Activated CD4-positive, alpha-beta T cell treated with anti-CD3 and anti-CD28 coated beads for 36 hours (primary cell): ENCODE measurements at places on chromosomes 13 and 19.
A peak's percentile ranks its signal among the peaks of the same experiment; 100 is the strongest.

- no peak for DNase-seq
Measured at GRCh38 chr19:35669566-35669965, 3.2 kb downstream of the UPK1A start.

DNA sequence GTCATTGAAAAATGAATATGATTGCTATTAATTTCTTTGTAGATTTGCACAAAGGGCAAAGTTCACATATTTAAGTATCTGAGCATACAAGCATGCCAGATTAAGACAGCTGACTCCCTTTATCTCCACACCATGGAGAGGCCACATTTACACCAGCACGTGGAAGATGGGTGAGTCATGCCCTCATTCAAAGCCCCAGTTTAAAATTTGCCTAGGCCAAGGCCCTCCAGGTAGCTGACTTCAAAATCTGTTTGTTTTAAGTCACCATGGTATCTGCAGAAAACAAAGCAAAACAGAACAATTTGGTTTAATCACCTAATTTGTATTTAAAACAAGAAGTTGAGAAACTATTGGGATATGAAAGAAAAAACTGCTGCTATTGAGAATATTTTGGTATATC is 109.2 kb downstream of the ESD start:
- DNase-seq = peak; percentile 30

DNA sequence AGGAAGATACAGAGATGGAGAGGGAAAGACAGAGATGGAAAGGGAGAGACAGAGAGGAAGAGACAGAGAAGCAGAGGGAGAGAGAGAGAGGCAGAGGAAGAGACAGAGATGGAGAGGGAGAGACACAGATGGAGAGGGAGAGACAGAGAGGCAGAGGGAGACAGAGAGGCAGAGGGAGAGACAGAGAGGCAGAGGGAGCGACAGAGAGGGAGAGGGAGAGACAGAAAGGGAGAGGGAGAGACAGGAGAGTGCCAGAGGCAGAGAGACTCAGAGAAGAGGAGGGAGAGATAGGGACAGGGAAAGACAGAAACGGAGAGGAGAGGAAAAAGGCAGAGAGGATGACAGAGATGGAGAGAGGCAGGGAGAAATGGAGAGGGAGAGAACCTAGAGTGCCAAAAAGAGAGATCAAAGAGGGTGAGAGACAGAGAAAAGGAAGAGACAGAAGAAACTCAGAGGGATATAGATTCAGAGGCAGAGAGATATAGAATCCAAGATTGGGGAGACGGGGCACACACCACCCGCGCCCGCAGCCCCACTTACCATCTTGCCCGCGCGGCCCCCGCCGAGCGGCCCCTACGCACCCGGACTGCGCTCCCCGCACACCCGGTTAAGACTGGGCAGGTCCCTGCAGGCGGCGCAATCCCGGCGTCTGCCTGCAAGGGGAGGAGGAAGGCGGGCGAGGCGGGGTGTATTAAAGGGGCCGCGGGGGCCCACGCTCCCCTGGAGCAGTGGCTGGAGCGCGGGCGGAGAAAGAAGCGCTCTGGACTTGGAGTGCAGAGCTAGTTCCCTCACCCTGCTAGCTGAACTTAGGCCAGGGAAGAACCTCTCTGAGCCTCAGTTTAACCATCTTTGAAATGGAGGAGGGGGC is 10.7 kb downstream of the TM6SF2 start:
- DNase-seq = no peak

- no peak for DNase-seq
Measured at GRCh38 chr13:113948034-113948742, 25.7 kb downstream of the C13orf46 start.

DNA sequence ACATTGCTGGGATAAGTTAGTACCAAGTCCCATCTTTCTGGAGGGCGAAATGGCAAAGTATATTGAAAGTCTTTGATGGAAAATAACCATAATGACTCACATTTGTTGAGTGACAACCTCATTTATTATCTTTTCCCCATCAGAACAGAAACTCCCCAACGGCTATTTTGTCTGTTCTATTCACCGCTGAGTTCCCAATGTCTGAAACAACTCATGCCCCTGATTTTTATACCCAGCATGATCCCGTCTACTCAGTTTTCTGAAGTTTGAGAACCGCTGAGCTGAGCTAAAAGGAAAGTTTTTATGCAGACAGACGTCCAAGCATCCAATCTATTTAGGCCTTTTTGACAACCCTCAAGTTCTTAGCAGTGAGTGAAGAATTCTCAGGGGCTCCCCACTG is 7.8 kb upstream of the TINCR start:
- no peak for DNase-seq

DNA sequence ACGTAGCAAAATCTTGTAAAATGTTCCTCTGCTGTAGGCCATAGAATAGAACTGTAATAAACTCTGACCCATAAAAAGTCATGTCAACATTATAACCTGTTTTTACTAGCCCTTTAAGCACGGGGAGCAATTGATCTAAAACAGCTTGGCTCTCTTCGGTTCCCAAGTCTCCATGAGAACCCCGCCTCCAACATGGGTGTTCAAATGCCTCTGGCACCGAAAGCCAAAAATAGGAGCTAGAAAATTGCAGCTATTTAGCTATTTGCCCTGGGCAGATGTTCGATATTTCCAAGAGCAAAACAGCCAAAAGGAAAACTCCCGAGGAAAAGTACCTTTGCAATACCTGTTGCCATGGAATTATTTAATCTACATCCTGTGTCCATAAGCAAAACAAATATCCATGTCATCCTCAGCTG is 563.1 kb downstream of the EFNB2 start:
- no peak for DNase-seq

DNA sequence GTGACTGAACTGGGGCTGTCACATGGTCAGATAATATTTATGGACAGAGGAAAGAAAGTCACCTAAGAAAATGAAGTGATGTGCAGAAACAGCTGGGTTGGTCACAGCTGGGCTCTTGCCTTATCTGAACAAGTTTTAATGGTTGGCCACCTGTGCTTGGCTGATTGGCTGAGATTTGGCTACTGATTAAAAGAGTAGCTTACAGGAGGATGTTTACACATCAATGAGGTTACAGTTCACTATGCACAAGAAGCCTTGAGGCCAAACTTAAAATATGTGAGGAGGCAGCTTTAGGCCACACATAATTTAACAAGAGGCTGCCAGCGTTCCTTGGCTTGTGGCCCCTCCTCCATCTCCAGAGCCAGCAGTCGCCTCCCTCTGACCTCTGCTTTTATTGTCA is 99.2 kb upstream of the C1QTNF9B start:
- DNase-seq = no peak

DNA sequence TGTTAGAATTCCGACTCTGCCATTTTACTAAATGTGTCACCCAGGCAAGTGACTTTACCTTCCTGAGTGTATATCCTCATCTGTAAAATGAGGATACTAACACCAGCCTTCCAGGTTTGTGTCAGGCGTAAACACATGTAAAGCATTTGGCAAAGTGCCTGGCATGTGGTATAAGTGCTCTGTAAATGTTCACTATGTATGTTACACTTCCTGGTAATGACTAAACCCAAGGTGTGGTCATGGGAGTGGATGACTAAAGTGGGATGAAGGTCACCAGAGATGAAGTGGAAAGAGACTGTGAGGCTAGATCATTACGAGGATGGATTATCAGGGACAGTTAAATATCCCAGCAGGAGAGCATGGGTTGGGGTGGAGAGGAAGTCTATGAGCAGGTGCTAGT is 25.6 kb downstream of the DEDD2 start:
- DNase-seq = peak; percentile 73
